ENCODE measurements at places on chromosomes 2 and 18. TPM values are rescaled to one million over a fixed set of nuclear protein-coding genes. Genes with fewer than 3 reads are reported as not detected.
A peak's percentile ranks its signal among the peaks of the same experiment; 100 is the strongest.

Gene CD8B2
- polyA plus RNA-seq: 0.89 TPM

DNA sequence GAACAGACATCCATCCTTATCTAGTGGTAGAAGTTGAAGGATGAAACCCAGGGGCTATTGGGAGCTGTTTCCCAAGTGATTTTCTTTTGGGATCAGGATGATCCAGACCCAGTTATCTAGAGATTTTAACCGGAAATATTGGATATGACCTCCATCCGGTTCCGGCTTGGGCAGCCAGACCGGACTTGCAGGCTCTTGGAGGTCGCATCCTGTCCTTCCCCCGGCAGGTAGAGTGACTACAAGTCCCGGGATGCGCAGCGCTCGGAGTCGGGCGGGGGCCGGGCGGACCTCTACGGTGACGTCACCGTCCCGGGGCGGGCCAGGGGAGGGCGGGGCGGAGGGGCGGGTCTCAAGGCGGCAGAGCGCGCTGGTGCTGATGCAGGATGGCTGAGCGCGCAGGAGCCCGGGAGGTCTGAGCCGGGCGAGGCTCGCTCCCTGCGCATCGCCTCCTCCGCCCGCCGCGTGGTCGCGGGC lies at the start of gene KIF5C:
TSS of gene KIF5C (plus strand) at position 360 of the 474 bp plus-strand sequence. CDS start 391 bp downstream, outside the sequence.
- peak; percentile 78 for DNase-seq

DNA sequence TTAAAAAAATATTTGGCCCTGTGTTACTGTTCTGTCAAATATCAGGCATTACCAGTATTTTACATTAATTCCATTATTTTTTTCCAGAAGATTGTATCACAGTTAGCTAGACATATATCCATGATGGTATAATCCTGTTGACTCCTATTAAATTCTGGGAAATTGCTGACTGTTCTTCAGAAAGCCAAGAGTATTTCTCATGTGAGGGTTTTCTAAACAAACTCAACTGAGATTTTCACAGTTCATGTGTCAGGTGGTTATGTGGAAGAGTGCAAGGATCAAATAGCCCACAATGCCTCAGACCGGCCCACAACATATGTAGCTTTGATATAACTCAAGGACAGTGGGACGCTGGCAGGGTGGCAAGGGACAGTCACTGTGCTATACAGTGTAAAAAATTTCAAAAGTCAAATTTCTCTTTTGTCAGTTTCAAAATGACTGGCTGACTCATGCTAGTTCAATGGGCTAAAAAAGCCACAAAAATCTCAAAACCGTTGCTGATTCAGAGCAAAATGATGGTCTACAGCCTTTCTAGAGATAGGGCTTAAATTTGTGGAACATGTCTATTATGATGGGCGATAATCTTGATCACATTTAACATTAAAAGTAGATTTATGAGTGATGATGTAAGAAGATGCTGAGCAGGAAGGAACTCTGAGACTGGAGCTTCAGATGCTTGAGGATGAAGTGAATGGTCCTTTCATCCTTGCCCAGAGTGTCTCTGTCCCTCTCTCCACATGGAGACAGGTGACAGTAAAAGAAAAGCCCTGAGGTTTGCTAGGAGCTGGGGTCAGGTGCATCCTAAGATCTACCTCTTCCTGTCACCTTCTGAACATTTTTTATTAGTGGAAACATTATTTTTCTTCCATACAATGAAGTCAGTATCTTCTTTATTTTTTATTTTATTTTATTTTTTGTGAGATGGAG lies 175.8 kb upstream of the PIEZO2 start:
- no peak for DNase-seq

DNA sequence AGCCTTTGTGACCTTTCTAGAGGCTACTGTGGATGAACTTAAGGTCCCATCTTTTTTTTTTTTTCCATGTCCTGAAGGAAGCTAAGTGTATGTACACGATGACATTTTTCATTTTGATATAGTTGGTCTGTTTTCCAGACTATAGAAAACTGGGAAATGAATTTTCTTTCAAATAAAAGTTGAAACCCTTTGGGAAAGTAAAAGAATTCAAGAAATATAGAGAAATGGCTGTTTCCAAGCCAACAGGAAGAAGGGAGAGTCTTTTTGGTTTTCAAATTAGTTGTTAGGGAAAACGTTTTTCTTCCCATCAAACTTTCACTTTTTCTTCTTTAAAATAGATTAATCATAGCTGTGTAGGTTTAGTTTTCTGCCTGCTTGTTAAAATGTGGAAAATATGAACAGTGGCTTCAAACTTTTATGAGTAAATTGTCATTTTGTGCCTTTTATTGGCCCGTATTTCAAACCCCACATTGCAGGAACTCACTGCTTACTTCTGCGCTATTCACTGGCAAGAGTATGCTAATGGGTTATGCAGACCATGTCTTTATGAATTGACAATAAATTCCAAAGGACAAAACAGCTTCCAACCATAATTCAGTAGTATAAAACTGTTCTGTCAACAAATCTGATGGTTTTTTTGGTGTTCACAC lies 27.7 kb upstream of the LYPD1 start:
- no peak for DNase-seq

GRCh38 chr2:241136661-241137260 lies 12.5 kb downstream of the PASK start:
- DNase-seq: no peak

GRCh38 chr2:191846515-191847476 lies at the start of gene CAVIN2:
Gene CAVIN2, minus strand, starts transcription at chr2:191847088. Its CDS starts 163 bp downstream, at chr2:191846925.
- no peak for DNase-seq

DNA sequence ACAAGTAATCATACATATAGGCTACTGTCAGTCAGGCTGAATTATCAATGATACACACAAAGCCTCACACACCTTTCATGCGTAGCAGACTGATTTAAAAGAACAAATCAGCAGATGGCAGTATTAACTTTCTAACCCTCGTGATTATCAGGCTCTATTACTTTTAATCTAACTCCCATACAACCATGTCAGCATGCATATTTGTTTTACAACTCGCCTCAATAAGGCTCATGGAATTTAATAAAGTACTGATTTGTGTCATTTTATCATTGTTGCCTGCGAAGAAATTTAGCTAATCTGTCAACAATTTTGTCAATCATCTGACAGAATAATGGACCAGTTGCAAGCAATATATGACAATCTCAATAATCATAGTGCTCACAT lies 82.8 kb downstream of the SLC25A12 start:
- no peak for DNase-seq

GRCh38 chr2:234814374-234814773 lies 137.4 kb upstream of the SH3BP4 start:
- DNase-seq: no peak

Gene GREB1
- polyA plus RNA-seq: 12.8 TPM

Gene PAX3
- 9.4 TPM for polyA plus RNA-seq

Gene TRAPPC8
- polyA plus RNA-seq: 44.9 TPM

DNA sequence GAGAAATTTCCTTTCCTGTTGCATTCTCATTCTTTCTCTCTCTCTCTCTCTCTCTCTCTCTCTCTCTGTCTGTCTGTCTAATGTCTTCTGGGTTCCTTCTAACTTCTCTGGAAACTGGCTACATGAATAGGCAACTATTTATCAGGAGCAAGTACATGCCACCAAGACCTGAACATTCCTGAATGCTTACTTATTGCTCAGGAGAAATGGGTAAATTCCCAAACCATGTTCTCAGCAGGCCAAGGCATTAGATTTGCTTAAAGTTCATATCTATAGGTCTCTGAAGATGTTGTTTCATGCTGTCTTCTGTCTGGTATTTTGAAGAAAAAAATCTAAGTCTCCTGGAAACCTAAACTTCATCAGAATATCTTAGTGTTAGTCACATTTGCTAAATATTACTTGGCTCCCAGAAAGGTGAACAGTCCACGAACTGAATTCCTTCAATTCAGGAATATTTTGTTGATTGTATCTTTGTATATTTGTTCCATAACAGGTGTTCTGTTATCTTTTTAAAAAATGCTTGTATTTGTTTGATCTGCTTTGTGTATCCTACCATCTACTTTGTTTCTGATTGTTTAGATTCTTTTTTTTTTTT lies 77.2 kb upstream of the FIGN start:
- no peak for DNase-seq

Gene VIT
- polyA plus RNA-seq: not detected

Gene ORMDL1
- 95.5 TPM for polyA plus RNA-seq

DNA sequence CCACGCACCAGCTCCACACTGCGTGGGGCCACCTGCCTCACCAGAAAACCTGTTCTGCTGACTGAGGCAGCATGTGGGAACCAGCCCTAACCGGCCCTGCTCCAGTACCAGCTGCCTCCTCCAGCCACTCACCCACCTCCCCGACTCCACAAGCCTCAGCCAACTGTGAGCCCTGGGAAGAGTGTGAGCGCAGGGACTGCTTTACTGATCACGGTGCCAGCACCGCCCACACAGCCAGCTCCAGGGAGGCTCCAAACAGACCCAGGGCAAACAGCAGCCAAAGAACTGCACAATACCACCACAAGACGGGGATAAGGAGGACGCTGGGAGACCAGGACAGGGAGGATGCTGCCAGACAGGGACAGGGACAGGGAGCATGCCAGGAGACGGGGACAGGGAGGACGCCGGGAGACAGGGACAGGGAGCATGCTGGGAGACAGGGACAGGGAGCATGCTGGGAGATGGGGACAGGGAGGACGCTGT lies 28.4 kb downstream of the EIPR1 start:
- DNase-seq: peak; percentile 76

DNA sequence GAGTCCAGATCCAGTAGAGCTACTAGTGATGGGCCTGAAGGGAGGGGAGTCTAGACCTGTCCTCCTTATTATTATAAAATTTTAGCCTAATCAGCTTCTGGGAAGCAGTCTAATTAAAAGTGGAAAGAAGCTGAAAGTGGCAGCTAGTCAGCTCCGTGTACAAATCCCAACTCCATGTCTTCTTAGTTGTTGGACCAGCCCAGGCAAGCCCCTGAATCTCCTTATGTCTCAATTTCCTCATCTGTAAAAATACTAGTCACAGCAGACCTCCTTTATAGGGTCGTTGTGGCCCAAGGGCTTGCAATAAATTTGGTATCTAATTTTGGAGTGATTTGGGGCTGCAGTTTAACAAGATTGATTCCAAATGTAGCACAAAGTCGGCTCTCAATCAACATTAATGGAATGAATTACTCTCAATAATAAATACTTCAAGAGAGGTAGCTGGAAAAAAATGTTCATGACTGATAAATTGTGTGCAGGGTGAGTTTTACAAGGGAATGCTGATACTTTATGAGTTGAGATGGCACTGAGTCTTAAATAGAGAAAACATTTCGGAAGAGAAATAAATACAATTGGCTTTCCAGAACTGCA lies 118.3 kb upstream of the NDUFV2 start:
- peak; percentile 26 for DNase-seq

GRCh38 chr18:199214-199613 lies 40.9 kb downstream of the USP14 start:
- DNase-seq: no peak

- no peak for DNase-seq
These were observed 286.9 kb downstream of the CTNNA2 start for GRCh38 chr2:79799729-79800128.

Gene STAMBP
- polyA plus RNA-seq: 71.9 TPM

Gene CYBRD1
- 26.6 TPM for polyA plus RNA-seq

- DNase-seq: no peak
These were observed 415.1 kb upstream of the LRRTM1 start for GRCh38 chr2:80719607-80720006.

Gene LINC00305
- not detected for polyA plus RNA-seq

GRCh38 chr18:39167990-39168389 lies 1602.4 kb upstream of the CELF4 start:
- no peak for DNase-seq

DNA sequence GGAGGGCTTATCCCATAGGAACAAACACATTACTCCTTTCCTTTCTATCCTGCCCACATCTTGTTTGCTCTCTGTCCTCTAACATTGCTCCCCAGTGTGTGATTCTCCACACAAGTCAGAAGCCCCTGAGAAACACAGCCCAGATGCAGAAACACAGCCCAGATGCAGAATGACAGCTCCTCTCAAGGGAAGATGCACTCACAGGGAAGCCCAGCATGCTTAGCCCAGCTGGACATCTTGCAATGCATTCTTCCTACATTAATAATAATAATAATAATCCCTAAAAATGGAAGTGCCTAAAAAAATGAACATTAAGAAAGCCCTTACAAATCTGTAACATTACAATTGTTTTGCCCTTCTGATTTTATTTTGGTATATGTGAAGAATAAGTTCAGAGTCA lies 172.1 kb downstream of the CBLN2 start:
- no peak for DNase-seq

DNA sequence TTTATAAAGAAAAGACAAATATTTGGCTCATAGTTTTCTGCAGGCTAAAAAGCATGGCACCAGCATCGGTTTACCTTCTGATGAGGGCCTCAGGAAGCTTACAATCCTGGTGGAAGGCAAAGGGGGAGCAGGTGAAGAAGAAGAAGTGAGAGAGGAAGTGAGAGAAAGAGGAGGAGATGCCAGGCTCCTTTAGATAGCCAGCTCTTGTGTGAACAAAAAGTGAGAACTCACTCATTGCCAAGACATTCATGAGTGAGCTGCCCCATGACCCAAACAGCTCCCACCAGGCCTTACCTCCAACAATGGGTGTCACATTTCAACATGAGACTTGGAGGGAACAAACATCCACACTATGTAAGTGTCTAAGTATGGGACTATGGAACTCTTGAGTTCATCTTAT lies 14.3 kb downstream of the CCDC150 start:
- DNase-seq: no peak

Gene TMEFF2
- 75.5 TPM for polyA plus RNA-seq

- no peak for DNase-seq
These were observed 176.3 kb downstream of the ANKRD30B start for GRCh38 chr18:14924226-14924625.

DNA sequence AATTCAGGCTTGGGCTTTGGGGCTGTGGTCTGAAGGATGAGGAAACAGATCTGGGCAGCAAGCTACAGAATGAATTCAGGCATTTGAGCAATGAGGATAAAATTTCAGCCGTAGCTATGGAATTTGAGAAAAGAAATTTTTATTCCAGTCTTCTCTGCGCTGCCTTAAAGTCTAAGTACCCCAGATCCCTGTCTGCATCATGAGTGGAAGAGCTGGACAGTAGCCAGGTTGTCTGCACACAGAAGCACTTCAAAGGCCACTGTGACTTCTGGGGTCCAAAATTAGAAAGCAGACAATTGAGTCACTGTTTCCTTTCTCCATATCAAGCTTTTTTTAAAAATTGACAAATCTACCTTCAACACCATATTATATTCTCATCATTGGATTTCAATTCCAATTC lies 787.6 kb upstream of the GCFC2 start:
- no peak for DNase-seq

Gene PUM2
- 61.2 TPM for polyA plus RNA-seq

- no peak for DNase-seq
These were observed 41.7 kb downstream of the AGAP1 start for GRCh38 chr2:235535423-235536130.
